RCC 7860 (cell line): ENCODE measurements at places on chromosomes 4 and X.

DNA sequence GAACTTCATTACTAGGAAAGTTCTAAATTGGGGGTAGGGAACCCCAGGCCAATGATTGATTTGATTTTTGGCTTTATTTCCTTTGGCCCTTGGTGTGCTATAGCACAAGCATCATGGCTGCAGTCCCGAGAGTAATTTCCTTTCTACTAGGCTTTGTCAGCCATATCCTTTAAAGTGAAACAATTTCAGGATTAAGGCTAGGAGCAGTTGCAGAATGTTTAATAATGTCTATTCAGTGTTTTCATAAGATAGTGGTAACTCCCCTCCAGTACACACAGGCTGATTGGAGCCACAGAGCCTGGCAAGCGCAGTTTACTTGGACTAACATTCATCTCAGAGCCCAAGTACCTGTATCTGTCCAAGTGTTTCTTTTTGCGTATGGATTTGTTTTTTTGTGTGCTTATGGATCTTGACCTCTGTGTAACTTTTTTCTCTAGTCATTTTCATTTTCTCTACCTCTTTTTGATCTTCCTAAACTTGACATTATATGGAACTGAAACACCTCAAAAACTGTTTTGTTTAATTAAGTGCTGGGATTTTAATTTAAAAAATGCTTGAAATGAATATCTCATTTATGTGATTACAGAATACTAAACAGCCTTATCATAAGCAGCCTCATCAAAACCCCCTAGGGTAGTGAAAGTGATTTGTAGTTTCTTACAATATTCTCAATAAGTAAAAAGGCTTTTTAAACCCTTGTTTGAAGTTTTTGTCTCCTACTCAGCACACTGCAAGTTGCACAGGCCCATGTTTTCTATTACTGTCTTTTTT lies 7.5 kb downstream of the STIM2 start:
- no peak for DNase-seq

DNA sequence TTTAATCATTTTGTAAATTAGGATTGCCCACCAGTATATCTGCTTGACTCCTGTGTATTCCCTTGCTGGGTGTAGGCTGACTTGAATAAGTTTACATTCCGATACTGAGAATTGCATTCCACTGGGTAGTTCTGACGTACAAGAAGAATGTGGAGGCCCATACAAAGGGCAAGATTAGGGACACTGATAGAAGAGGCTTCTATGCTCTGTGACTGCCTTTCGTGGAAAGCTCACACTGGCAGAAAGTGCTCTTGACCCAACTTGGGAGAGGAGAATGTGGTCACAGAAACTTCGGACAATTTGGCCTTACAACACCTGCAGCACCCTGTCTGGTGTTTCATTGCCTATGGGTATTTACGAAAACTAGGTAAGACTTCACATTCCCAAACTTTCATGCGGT lies 126.3 kb downstream of the RAPGEF2 start:
- DNase-seq = no peak

- no peak for DNase-seq
Measured at GRCh38 chr4:45484740-45485139, 639.1 kb downstream of the GABRG1 start.

GRCh38 chrX:103400931-103401330 lies 24.6 kb downstream of the BEX3 start:
- peak; percentile 78 for DNase-seq

DNA sequence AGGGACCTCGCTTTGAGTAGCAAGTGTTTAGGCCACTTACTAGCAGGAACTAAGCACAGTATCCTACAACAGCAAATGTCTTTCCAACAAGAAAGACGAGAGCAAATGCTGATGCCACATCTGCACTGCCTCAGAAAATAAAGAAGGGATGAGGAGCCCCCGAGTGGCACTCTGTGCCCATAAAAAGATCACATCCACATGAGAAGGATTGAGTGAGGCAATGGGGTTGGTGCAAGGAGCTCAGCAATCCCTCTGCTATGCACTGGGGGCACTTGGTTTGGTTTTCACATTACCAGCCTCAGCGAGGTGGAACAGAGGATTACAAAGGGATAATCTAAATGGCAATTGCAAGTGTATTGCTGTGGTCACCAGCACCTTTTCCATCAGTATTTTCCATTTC lies 252.8 kb upstream of the SLC7A11 start:
- no peak for DNase-seq

GRCh38 chr4:4645743-4646142 lies 103.9 kb upstream of the STX18 start:
- no peak for DNase-seq

- no peak for DNase-seq
Measured at GRCh38 chr4:36043901-36044300, 200.4 kb downstream of the ARAP2 start.

DNA sequence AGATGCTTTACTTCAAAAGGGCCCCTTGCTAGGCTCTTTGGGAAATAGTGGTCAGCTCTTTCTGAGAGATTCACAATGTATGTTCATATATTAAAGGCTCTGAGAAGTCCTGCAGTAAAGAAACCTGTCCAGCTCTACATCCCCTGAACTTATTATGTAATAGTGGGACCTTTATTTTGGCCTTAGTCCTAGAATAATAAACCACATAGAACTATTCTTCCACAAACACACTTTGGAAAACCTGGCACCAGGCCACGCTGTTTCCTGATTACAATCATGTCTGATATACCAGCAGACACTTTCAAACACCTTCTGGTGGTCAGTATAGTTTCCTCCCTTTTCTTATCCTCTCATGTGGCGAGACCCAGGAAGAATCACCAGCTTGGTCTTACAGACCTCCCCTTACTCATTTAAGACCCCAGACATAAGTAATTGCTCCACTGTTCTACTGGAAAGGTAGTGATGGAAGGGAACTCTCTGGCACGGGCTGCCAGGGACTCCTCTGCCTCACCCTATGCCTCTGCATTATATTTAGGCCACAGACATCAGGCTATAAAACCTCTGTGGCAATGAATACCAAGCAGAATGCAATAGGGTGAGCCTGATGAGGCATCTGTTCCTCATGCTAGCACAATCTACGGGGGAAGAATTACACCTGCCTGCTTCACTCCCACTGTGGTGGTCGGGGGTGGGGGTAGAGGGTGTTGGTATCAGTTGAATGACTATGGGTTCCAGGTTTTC lies 5.7 kb upstream of the PPEF1 start:
- DNase-seq = peak; percentile 10

DNA sequence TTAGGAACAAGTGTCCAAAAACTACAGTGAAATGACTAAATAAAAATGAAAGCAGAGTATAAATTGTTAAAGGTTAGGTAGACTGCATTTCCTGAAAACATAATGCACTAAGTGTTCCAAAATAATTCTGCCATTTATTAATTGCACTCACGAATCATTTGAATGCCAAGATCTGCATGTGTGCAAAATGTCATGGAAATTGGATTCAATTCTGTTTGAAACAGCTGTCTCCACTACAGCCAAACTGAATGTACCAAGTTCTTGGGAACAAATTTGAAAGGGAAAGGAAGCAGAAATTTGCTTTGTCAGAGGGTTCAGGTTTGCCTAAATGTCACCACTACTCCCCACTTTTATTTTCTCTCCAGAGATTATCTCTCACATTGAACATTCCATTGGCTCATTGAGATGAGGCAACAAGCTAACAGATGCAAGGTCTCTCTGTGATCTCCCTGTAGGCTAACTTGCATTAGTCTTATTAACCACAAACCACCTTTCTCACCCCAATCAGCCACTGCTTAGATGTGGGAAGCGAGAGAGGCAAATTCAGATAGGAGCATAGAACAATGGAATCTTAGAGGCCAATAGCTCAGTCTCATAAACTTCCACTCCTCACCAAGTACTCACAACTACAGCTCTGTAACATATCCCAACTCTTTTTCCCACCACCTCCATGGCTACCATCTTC lies 226.6 kb downstream of the KDR start:
- DNase-seq = no peak

DNA sequence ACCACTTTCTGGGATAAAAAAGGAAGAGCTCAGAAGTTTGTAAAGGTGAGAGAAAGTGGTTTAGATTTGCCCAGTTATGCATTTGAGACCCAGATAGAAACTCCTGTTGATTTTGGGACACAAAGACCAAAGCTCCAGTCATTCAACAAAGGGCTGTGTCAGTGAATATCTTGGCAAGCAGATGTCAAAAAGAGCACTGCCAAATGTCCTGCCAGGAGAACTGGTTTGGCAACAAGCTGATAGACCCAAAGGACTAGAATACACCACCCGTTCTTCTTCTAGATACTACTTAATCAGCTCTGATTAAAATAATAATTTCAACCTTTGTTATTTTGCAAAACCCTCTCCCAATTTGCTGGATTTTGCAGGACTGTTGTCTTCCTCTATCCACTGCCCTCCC lies 121.4 kb downstream of the NHS start:
- DNase-seq = no peak

GRCh38 chr4:177451108-177451500 lies 8.9 kb upstream of the AGA start:
- DNase-seq = no peak

GRCh38 chr4:29710519-29710918 lies 1009.6 kb upstream of the PCDH7 start:
- DNase-seq = no peak

DNA sequence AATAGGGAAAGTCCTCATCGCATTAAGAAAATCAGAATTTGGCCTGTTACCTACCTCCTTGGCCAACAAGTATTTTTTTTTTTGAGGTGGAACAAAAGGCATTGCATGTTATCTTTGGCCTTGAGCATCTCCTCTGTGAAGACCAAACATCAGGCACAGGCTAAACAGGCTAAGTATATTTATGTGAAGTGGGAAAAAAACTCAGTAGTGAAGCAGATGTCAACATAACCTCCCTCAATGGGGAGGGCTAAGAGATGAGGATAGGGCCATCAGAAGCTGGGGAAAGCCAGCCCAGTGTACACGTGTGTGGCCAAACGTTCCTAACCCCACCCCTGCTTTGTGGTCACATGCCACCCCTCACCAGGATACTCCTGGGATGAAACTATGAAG lies 102.5 kb downstream of the FNIP2 start:
- no peak for DNase-seq

- peak; percentile 11 for DNase-seq
Measured at GRCh38 chrX:53089224-53089842, 4.6 kb upstream of the KANTR start.

GRCh38 chrX:16852617-16853179 lies 17.5 kb downstream of the RBBP7 start:
- DNase-seq = no peak

GRCh38 chr4:143417679-143418403 lies 81.2 kb downstream of the GAB1 start:
- DNase-seq = no peak

DNA sequence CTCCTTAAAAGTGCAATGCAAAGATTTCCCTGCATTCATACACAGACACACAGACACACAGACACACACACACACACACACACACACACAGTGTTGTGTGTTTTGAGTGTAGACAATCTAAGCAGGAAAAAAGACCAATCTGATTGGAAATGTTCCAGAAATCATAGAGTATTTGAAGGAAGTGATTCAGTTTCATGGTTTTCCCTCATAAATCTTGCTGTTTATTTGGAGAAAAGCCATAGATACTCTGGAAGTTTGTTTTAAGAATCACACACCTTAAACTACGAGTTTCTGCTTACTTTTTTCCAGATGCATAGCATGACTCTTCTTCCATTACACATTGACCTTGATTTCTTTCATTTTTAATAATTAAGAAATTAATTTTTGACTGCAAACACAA lies 298.5 kb upstream of the BMP3 start:
- DNase-seq = no peak

DNA sequence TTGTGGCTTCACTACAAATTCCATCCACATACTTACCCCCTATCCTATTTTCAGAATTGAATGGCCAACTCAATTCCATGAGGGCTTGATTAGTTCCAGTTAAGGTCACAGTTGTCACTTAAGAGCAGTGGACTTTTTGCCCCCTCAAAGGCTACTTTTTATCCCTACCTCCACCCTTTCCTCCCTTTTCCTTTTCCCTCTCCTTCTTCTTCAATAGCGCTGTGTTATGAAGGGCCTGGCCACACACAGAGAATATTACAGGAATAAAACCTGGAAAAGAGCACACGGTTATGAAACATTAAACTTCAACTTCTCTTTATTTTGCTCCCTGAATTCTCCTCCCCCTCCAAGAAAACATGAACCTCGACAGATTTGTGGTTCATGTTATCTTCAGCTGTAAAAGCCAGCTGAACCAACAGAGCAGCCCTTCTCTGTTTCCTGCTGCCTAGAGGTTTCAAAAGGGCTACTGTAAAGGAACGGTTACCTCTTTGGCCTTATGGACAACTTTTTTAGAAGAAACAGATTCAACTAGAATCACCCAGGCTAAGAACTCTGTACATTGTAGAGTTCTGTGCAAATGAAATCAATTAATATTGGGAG lies 87.0 kb upstream of the RPL34 start:
- DNase-seq = no peak

DNA sequence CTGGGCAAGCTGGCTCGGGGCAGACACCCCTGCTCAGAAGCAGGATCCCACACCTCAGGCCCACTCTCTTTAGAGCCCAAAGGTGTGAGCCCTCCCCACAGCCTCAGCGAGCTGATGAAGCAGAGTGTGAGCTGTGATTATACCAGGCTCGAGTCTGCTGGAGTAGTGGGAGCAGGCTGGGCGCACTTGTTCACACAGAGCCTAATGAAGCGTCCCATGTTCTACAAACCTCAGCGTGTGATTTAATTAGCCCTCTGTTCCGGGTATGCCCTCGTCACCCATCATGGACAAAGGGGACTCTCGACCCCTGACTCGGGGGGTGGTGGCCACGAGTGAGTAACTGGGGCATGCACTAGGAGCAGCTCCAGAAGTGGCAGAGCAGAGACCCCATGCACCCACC lies 62.3 kb downstream of the PPP2R2C start:
- no peak for DNase-seq

DNA sequence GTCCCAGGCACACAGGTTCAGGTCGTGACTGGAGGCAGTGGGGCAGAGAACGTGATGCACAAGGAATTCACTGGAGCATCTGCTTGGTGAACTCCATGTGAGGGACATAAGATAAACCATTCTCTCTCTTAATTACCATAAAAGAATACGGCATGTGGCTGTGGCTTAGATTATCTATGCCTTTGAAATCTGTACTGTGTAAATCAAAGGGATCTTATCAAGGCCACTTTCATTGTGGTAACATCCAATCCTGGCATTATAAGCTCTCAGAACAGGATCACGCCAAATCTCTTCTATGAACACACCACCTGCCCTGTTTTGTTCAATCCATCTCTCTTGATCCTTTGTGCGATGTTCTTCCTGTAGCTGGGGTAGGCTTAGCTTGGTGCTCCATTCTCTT lies 192.3 kb downstream of the SPATA18 start:
- no peak for DNase-seq

DNA sequence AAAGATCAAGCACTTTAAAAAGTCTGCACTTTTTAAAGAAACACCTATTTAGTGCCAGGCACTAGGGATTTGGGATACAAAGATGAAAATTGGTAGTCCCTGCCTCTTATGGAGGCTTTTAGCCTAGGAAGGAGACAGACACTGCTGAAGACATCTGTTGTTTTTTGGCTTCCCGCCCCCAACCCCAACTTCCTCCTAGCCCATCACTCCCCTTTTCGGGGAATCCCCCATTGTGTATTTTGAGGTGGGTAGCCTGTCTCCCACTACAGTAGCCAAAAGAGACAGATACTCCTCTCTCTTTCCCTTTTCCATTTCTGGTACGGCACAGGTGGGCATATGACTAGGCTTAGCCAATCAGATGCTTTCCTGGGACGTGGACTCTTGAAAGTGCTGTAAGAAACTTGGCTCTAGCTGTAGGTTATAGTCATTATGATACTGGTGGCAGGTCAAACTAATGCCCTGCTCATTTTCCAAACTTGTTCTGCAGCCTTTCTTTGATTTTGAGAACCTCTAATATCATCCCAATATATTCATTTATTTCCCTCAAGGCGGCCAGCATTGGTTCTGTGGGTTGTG lies 194.6 kb upstream of the RBPJ start:
- no peak for DNase-seq
